NCI-H2029 (cell line): ENCODE measurements at places on chromosomes 2 and 18.
A peak's percentile ranks its signal among the peaks of the same experiment; 100 is the strongest.

DNA sequence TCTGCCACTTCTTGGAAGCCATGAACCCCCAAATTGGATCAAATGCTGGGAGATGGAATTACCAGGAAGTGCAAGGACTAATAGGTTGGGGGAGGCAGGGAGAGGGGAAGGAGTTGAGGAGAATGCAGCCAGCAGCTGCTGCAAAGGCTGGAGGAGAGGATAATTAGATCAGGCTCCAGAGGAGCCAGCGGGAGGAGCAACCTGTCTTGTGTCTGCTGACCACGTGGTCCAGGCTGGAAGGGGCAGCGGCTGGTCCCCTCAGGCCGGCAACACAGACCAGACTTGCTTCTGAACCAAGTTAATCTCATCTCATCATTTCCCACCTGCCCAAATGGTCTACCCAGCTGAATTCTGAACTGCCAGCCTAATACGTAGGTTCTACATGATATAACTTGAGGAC, 68.3 kb downstream of the MRO start:
- DNase-seq = no peak

- no peak for DNase-seq
Observed at GRCh38 chr2:137435162-137435561, 529.1 kb upstream of the HNMT start.

- DNase-seq = peak; percentile 74
Observed at GRCh38 chr2:188367164-188367563, 75.5 kb downstream of the GULP1 start.

DNA sequence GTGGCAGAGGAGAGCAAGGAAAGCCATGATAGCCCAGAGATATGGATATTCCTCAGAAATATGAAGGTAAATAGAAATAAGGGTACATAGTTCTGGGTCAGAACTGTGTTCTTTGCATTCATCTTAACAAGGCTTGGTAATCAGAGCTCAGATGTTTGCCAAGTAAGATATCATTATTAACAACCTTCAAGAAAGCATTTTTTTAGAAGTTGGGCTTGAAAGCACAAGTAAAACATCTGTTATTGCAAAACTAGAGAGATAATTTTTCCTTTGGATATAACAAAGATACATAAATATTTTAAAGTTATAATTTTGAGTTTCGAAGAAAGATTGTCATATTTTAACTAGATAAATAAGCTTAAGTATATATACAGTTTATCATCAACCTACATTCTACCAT, 171.4 kb downstream of the ZNF804A start:
- no peak for DNase-seq

- peak; percentile 82 for DNase-seq
Observed at GRCh38 chr2:242088471-242089212, 219.1 kb downstream of the RTP5 start.

DNA sequence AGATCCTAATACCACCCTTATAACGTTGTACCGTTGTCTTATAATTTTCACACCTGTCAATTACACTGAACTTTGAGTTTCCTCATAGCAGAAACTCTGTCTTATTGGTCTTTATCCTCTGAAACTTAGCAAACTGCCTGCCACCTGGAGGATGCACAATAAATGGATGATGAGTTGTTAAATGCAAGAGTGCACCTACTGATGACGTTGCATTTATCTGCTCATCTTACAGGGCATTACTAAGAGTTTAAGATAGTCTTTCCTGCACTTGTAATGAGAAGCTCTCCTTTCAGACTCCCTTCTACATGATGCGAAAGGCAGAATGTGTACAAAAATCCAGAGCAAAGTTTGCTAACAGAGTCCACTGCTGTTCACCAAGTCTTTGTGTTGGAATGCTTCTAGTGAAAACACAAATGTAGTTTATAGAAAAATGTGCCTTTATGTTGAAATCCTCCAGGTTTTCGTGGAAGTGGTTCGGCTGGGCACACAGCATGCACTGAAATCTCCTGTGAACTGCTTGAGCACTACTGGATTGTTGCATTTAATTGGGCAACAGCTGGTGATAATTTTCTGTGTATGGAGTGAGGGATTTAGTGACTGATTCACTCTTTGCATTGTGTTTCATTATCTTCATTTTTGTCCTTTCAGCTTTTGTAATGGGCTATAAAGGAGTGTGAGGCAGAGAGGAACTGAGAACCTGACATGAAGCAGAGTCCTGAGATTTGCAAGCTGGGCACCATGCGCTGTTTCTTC, 665.8 kb upstream of the ID2 start:
- no peak for DNase-seq

DNA sequence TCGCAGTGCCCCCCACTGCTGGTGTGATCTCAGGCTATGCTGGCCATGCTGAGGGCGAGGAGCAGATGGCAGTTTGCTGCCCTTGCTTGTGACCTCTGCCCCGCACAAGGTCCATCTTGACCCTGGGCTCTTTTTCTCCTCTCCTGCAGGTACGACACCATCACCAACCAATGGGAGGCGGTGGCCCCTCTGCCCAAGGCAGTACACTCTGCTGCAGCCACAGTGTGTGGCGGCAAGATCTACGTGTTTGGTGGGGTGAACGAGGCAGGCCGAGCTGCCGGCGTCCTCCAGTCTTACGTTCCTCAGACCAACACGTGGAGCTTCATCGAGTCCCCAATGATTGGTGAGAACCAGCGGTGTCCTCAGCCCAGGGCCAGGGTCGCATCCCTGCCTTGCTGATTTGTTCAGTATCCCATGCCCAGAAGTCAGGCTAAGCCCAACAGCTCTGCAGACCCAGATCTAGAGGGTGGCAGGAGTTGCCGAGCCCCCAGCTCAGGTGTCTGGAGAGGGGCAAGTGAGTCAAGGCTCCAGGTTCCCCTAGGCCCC, 223.8 kb downstream of the ATAD2B start:
- DNase-seq = no peak

GRCh38 chr18:45291621-45292615, 323.4 kb upstream of the SLC14A2 start:
- DNase-seq = no peak

- no peak for DNase-seq
Observed at GRCh38 chr2:39304729-39305128, 61.0 kb upstream of the CDKL4 start.

DNA sequence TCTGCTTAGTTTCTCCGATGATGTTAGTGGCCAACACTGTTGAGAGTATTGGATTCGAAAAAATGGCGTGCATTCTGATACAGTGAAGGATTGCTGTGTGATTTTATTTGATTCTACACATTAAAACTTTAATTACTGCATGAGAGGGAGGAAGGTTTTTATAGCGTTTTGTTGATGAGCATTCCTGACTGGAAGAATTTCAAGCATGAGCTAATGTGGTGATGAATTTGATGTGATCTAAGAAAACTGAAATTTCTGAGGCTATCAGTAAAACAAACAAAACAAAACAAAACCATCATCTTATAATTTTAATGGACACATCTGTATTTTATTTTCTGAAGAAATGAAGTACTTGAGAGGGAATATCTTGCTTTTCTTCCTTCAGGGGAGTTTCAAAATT, 59.6 kb downstream of the ITGB6 start:
- no peak for DNase-seq

DNA sequence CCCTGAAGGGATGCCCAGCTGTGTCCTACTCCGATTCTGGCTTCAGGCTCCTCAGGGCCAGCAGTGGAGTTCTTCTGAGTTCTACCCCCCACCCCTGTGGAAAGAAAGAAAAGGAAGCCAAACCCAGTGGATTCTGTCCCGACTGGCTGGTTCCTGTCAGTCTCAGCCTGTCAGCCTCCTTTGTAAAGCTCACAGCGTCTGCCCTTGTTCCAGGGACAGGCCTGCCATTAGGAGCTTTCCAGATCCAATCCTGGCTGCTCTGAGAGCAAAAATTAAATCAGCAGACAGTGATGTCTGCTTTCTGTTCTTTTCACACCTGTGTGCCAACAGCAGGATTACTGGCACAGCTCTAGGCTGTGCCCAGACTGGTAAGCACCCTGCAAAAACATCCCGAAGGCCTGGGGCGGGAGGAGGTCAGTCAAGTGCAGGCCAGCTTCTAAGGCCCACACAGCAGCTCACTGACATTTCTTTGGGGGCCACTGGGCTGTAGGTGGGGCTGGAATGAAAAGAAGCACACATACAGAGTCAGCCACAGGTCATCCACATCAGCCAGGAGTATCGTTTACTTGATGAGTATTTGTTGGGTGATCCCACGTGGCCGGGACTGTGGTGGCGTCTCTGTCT, 69.1 kb downstream of the EHD3 start:
- no peak for DNase-seq

DNA sequence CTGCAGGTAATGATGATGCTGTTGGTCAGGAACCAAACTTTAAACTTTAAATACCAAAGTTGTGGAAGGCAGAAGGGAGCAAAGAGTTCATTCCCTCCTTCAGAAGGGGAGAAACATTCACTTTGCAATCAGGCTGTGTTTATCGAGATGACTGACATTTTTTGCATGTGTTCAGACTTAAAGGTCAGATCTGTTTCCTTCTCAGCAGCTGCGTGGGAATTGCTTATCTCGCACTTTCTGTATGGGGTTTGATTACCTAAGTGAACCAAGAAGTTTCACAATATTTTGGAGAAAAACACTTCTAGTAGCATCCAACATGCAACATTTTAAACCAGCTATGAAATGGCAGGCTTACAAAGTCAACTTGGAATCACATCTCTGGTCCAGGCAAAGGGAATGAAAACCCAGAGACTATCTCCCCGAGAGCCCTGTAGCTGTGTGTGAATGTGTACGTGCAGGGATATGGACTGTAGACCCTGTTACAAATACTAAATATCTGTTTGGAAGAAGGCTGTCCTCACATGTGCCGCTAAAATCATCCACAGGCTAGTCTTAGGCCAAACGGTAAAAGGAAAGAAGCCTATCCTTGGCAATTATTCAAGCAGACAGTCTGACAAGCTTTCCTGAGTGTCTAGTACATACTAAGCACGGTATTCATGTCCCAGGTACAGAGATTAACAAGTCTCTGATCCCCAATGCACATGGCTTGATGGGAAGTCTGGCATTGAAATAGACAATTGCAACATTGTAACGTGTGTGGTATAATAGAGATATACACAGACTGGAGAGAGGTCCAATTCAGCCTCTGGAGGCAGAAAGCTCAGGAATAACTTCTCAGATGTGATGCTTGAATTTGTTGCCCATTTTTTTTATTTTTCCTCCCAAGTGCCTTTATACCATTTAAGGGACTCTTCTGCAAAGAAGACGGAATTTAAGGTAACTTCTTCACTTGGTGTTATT, 483.1 kb downstream of the DPP10 start:
- DNase-seq = no peak

GRCh38 chr2:95010718-95011117, 14.8 kb upstream of the MAL start:
- no peak for DNase-seq
